ENCODE measurements at places on chromosomes 4 and X. TPM values are rescaled to one million over a fixed set of nuclear protein-coding genes. Genes with fewer than 3 reads are reported as not detected.

Gene KLHL4
- total RNA-seq: not detected

GRCh38 chr4:174494726-174495125 lies 27.6 kb downstream of the HPGD start:
- DNase-seq: no peak

DNA sequence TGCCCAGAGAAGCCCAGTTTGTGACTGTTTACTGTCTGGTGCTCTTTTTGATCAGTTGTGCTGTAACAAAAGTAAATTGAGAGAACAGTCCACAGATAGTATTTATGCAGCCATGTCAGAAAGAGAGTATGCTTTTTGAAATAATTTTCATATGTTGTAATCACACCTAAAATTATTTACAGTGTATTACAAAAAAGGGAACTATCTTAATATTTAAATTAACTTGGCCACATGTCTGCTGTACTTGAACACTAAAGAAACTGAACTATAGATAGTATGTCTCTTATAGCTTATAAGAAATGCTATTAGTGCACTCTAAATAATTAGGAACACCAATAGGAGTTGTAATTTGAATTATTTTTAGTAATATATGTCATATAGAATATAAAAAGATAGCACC lies 30.2 kb downstream of the KIAA0232 start:
- DNase-seq: no peak

Gene SH3D19
- total RNA-seq: not detected

DNA sequence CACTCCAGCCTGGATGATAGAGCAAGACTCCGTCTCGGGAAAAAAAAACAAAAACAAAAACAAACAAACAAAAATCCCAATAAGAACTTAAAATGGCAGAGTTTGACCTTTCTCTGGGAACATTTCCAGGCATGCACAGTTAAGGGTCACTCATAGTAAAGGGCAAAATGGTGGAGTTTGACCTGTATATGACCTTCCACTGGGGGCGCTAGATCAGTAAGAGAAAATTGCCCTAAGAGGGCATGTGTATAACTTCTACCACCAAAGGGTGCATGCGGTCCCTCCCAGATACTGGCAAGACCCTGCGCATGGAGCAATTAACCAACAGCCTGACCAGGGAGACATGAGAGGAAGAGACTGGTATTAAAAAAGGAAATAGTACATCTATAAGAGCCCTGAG lies 177.2 kb downstream of the MOSPD2 start:
- no peak for DNase-seq

DNA sequence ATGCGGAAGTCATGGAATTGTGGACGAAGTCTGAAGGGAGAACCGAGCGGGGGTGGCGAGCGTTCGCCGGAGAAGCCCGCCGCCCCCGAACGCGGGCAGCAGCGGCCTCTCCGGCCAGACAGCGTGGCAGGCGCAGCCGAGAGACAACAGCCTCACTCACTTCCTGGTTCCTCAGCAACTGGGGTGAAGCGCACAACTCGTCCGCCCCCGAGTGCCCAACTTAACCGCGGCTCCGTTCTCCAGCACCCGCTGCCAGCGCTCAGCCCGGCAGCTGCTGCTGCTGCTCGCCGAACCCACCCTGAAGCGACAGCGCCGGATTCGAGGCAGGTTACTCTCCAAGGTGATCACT lies 68.0 kb downstream of the NOCT start:
- peak; percentile 79 for DNase-seq

DNA sequence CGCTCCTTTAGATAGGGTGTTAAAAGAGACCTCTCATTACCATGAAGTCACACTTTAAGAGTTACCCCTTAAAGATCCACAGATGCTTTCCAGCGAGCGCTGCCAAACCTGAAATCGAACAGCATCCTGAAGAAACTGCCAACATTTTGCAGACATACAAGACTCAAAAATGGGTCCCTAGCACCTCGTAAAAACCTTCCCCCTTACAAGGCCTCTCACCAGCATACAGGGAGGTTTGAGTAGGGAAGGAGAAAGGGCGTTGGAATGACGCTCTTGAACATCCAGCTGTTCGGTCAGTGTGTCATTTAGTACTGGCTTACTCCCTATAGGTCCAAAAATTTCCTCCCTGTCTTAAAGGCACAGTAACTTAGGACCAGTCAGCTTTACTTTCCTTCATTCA lies 45.3 kb upstream of the PGRMC1 start:
- DNase-seq: no peak

- no peak for DNase-seq
These were observed 56.9 kb downstream of the OTC start for GRCh38 chrX:38409289-38409688.

- DNase-seq: peak; percentile 26
These were observed 12.7 kb upstream of the PAQR3 start for GRCh38 chr4:78951862-78952472.

DNA sequence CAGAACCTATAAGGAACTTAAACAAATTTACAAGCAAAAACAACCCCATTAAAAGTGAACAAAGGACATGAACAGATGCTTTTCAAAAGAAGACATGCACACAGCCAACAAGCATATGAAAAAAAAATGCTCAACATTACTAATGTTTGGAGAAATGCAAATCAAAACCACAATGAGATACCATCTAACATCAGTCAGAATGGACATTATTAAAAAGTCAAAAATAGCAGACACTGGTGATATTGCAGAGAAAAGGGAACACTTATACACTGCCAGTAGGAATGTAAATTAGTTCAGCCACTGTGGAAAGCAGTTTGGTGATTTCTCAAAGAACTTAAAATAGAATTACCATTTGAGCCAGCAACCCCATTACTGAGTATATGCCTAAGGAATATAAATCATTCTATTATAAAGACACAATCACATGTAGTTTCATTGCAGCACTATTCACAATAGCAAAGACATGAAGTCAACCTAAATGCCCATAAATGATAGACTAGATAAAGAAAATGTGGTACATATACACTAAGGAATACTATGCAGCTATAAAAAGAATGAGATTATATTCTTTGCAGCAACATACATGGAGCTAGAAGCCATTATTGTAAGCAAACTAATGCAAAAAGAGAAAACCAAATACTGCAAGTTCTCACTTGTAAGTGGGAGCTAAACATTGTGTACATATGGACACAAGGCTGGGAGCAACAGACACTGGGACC lies 1509.4 kb downstream of the TECRL start:
- no peak for DNase-seq

Gene AFP
- total RNA-seq: not detected

Gene ADAMTS3
- total RNA-seq: not detected

- DNase-seq: peak; percentile 20
These were observed 43.3 kb upstream of the MAGEA8 start for GRCh38 chrX:149837639-149838038.

Gene MAGEA12
- not detected for total RNA-seq

GRCh38 chr4:45423896-45424295 lies 697.5 kb upstream of the GNPDA2 start:
- DNase-seq: no peak

DNA sequence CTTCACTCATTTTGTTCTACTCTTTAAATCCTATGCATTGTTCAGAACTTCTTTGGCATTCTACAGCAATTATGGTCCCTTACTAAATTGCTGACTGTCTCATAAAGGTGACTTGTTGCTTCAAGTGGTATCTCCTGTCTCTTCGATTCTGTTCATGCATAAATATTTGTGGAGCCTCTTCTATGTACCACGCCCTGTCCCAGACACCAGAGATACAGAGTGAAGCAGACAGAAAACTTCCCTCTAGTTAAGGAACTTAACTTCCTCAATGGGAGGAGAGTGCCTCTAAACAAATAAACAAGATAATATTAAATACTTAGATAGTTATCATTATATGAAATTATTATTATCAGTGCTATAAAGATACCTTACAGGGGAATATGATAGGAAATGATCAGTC lies 235.7 kb downstream of the FRAS1 start:
- DNase-seq: no peak

Gene PRR32
- total RNA-seq: not detected

Gene SPACA5
- total RNA-seq: not detected

Gene ADGRG4
- total RNA-seq: not detected

Gene RFC1
- total RNA-seq: 114 TPM

DNA sequence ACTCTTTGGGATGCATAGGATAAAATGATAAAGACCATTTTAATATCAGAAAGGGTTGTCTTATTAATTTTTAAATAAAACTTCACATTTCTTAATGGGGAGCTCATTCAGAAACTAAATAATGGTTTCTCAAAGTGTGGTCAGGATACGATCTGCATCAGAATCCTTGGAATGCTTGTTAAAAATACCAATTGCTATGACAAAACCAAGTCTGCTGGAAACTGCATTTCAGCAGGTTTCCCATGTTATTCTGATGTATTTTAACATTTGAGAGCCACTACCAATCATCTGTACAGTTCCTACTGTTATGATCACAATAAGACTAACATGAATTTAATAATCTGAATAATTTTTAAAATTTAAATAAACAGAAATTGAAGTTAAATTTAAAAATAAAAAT lies 115.1 kb downstream of the SOWAHB start:
- DNase-seq: no peak

DNA sequence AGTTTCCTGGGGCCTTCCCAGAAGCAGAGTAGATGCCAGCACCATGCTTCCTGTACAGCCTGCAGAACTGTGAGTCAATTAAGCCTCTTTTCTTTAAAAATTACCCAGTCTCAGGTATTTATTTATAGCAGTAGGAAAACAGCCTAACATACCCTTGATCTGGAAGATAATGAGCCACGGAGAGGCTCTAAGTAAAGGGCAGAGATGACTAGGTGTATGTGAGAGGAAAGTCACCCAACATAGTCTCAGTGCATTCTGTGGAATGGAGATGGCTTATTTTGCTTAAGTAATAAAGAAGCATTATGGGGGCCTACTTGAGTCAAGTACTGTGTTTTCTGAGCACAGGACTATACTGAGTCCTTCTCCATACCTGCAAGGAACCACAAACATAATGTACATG lies 199.5 kb downstream of the CPEB2 start:
- no peak for DNase-seq

DNA sequence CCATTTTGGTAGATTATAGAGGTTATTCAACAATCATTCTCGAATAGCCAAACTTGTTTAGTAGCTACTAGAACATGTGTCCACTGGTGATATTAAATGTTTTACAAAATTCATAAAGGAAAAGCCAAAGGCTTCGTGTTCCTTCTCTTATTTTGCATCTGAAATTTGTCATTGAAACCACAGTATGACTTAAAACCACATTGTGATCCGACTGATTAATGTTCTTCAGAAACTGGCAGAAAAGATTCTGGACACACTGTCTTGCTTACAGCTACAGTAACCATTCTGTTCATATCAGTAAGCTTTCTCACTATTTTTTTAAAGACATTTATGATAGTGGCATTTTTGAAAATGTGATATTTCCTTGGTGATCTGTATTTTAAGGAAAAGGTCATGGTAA lies 2.6 kb upstream of the SMARCA1 start:
- DNase-seq: no peak

DNA sequence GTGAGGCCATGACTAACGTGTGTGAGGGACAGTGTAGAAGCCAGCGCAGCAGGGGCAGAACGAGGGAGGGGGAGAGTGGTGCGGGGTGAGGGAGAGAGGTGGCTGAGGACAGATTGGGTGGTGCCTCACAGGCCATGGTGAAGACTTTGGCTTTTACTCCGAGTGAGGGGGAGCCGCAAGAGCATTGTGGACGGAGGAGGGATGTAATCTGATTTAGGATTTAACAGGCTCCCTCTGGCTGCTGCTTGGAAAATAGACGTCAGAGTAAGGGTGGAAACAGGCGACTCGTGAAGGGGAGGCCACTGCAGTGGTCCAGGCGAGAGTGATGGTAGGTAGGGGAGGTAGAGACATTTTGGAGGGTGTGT lies 13.0 kb downstream of the PPP1R3F start:
- no peak for DNase-seq

Gene TCEAL8
- total RNA-seq: 31.0 TPM

- DNase-seq: no peak
These were observed 85.0 kb downstream of the ALPK1 start for GRCh38 chr4:112381996-112382692.

Gene MND1
- total RNA-seq: 50.0 TPM

GRCh38 chrX:142251202-142251601 lies 46.1 kb upstream of the MAGEC2 start:
- DNase-seq: no peak

Gene USP17L5
- not detected for total RNA-seq

- DNase-seq: no peak
These were observed 26.6 kb downstream of the DRD5 start for GRCh38 chr4:9808077-9808476.

DNA sequence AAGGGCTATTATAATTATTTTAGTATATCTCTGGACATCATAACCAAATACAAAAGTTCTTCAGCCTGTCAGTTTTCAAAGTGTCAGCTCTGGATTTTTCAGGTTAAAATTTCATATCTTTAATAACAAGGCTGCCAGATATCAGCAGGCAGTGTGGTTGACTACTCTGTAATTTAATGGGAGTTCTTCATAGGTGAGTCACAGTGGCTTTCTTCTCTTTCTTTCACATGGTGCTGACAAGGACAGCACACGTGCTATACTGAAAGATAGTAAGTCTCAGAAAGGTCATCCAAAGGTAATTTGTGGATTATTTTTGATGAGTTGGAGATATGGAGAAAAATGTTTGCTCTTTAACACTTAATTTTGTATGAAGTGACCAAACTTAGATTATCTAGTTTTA lies 43.2 kb downstream of the GALNT7 start:
- no peak for DNase-seq

GRCh38 chrX:16215660-16216059 lies 48.4 kb downstream of the MAGEB17 start:
- DNase-seq: no peak

Gene PFKFB1
- 0.60 TPM for total RNA-seq

DNA sequence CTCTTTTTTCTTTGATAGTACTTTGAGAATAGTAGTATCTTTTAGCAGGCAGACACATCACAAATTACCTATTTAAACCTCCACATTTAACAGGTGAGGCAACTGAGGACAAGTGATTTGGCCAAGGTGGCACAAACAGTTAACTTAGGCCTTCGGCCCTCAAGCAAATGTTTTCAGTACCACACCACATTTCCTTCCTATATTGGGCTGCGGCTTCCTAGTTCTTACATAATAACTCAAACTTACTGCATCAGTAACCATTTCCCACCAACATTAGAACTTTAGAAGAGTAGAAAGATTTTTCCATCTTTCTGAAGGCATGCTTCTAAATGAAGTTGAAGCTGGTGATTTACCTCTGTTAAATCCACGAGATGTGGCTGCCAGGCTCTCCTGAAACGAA lies 63.2 kb upstream of the SLC4A4 start:
- DNase-seq: no peak

DNA sequence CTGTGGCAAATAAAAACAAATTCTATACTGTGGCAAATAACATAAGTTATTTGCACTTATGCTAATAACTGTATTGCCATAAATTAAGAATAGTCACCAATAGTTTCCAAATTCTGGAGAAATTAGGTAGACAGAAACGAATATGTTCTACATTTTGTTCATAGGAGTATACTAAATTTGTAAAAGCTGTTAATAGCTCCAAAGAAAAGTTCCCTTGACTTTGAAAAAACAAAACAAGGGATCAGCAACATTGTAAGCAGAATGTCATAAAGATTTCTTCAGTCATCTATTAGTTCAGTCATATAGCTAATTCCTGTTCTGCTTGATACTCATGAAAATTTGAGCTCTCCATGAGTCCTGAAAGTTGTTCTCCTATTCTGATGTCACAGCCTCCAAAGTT lies 1472.8 kb downstream of the C4orf33 start:
- no peak for DNase-seq

GRCh38 chr4:164768516-164768915 lies 14.6 kb downstream of the SMIM31 start:
- DNase-seq: no peak

GRCh38 chr4:10153161-10153560 lies 36.6 kb upstream of the WDR1 start:
- DNase-seq: no peak

All from activated CD8-positive, alpha-beta T cell treated with anti-CD3 and anti-CD28 coated beads for 36 hours (primary cell).